CD4-positive, alpha-beta memory T cell (primary cell): ENCODE measurements at places on chromosomes 13 and 19. TPM values are rescaled to one million over a fixed set of nuclear protein-coding genes. Genes with fewer than 3 reads are reported as not detected.

GRCh38 chr19:5828661-5829566, 10.6 kb downstream of the FUT6 start:
- H3K4me3 ChIP-seq, result peak overlapping the region; percentile 68
- no peaks in the 10 kb centered on the region for H3K36me3 ChIP-seq
- peak overlapping the region; percentile 49 for H3K27ac ChIP-seq
- no peak for DNase-seq
- H3K4me1 ChIP-seq, result peaks cover 22% of the 10 kb centered on the region

GRCh38 chr19:5321851-5322681, 18.5 kb downstream of the PTPRS start:
- DNase-seq, result no peak
- no peak overlapping the region for H3K27ac ChIP-seq
- no peak overlapping the region for H3K4me3 ChIP-seq
- peaks cover 10% of the 10 kb centered on the region for H3K27me3 ChIP-seq
- H3K36me3 ChIP-seq, result no peaks in the 10 kb centered on the region
- H3K4me1 ChIP-seq, result no peaks in the 10 kb centered on the region

The FAM216B gene
- not detected for total RNA-seq

The ZNF132 gene
- total RNA-seq, result 11.7 TPM

DNA sequence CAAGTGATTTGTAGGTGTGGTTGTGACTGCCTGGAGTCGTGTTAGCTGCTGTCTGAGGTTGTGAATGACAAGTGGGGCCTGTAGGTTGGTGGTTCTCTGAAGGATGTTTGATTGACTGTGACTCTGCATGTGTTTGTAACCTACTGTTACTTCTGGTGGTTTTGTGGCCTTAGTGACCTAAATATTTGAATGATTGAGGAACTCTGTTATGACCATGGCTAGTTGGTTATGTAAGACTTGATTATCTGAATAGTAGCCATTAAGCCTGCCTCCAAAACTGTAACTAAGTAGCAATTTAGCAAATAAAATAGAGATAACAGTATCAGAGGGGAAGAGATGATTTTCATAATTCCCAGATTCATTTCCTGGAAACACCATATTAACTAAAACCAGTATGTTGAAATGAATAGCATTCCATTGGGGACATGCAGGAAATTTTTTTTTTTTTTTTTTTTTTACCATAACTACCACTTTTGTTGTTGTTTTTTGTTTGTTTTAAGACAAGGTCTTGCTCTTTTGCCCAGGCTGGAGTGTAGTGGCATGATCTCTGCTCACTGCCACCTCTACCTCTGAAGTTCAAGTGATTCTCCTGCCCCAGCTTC, 865 bp downstream of the ZNF382 start:
- peak overlapping the region; percentile 32 for H3K4me3 ChIP-seq
- no peaks in the 10 kb centered on the region for H3K27me3 ChIP-seq
- peak overlapping the region; percentile 91 for H3K27ac ChIP-seq
- H3K4me1 ChIP-seq, result peaks cover 16% of the 10 kb centered on the region
- no peaks in the 10 kb centered on the region for H3K36me3 ChIP-seq
- no peak for DNase-seq

GRCh38 chr19:54485851-54486250, 12.8 kb upstream of the CDC42EP5 start:
- no peaks in the 10 kb centered on the region for H3K4me1 ChIP-seq
- H3K4me3 ChIP-seq, result no peak overlapping the region
- DNase-seq, result no peak
- H3K27ac ChIP-seq, result no peak overlapping the region

- H3K36me3 ChIP-seq, result no peaks in the 10 kb centered on the region
- DNase-seq, result no peak
- H3K4me1 ChIP-seq, result no peaks in the 10 kb centered on the region
- no peak overlapping the region for H3K4me3 ChIP-seq
These were observed 34.6 kb upstream of the SOX1 start for GRCh38 chr13:112032186-112032993.

GRCh38 chr13:96273196-96273595, 183.3 kb downstream of the HS6ST3 start:
- H3K4me1 ChIP-seq, result no peaks in the 10 kb centered on the region
- no peak overlapping the region for H3K27ac ChIP-seq
- H3K27me3 ChIP-seq, result no peaks in the 10 kb centered on the region
- DNase-seq, result no peak
- H3K36me3 ChIP-seq, result no peaks in the 10 kb centered on the region

The ZNF677 gene
- 24.2 TPM for total RNA-seq

The SLC35E1 gene
- 38.8 TPM for total RNA-seq

- DNase-seq, result no peak
- H3K27ac ChIP-seq, result no peak overlapping the region
- H3K36me3 ChIP-seq, result no peaks in the 10 kb centered on the region
- no peak overlapping the region for H3K4me3 ChIP-seq
These were observed 2.5 kb downstream of the PALM start for GRCh38 chr19:711254-711653.

- no peak overlapping the region for H3K27ac ChIP-seq
- no peaks in the 10 kb centered on the region for H3K36me3 ChIP-seq
- peaks cover 10% of the 10 kb centered on the region for H3K4me1 ChIP-seq
- no peak for DNase-seq
- no peak overlapping the region for H3K4me3 ChIP-seq
These were observed 68.3 kb upstream of the SERP2 start for GRCh38 chr13:44305286-44305685.

- H3K36me3 ChIP-seq, result no peaks in the 10 kb centered on the region
- H3K27me3 ChIP-seq, result no peaks in the 10 kb centered on the region
- peaks cover 4% of the 10 kb centered on the region for H3K4me1 ChIP-seq
- DNase-seq, result no peak
These were observed 227.4 kb downstream of the DLEU7 start for GRCh38 chr13:50616101-50616500.

DNA sequence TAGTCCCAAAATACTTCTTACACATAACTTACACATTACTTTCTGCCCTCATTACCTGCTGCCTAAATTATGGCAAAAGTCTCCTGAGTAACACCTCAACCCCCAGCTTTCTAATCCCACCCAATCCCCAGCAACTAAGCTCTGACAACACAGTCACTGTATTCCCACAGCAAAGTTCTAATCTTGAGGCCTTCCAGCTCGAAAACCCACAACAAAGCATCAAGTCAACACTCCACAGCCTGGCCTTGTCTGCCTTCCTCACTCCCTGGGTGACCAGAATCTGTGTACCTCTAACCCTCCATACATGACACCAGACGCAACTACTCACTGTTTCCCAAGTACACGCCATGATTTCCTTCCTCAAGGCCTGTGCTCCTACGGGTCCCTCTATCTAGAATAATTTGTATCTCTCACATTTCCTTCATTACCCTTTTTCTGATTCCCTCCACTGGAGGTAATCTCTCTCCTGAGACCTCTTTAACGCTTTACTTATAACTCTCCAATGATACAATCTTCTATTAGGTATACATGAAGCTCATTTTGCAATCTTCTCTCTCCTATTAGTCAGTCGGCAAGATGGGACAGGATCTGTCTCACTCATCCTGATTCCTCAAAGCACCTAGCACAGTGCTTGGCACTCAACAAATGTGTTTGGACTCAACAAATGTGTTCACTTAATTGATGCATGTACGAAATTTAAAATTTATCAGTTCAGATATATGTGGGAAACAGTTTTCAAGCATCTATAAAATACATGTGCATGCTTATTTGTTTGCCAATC, 87.6 kb upstream of the DOCK9 start:
- no peaks in the 10 kb centered on the region for H3K27me3 ChIP-seq
- H3K36me3 ChIP-seq, result no peaks in the 10 kb centered on the region
- no peak overlapping the region for H3K27ac ChIP-seq
- H3K4me1 ChIP-seq, result peaks cover 65% of the 10 kb centered on the region

DNA sequence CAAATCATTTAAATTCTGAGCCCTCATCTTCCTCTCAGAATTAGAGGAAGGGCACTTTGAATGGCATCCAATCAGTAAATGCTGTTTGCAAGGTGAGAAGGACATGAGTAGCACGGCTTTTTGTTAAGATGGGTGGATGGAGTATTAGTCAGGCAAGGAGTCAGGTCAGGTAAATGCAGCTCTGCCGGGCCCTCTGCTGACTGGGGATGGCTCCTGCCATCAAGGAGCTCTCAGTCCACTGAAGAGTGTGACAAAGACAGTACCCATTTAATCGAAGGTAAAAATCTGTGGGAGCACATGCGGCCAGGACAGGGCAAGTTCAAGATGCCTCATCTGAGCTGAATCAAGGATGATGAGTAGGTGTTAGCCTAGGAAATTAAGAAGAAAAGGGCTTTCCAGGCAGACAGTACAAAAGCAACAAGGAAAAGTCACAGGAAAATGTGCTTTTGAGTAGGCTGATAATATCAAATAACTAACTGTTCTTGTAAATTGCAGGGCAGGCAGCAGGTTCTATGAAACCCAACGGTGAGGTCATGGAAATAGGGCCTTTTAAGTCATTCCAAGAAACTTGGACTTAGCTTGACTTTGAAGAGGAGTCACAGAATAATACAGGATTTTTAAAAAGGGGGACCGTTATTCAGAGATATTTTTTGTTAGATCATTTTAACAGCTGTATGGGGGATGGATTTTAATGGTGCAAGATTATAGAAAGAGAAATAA, 670.5 kb upstream of the ARGLU1 start:
- H3K36me3 ChIP-seq, result no peaks in the 10 kb centered on the region
- no peaks in the 10 kb centered on the region for H3K4me1 ChIP-seq
- no peaks in the 10 kb centered on the region for H3K27me3 ChIP-seq
- no peak for DNase-seq
- H3K27ac ChIP-seq, result no peak overlapping the region

DNA sequence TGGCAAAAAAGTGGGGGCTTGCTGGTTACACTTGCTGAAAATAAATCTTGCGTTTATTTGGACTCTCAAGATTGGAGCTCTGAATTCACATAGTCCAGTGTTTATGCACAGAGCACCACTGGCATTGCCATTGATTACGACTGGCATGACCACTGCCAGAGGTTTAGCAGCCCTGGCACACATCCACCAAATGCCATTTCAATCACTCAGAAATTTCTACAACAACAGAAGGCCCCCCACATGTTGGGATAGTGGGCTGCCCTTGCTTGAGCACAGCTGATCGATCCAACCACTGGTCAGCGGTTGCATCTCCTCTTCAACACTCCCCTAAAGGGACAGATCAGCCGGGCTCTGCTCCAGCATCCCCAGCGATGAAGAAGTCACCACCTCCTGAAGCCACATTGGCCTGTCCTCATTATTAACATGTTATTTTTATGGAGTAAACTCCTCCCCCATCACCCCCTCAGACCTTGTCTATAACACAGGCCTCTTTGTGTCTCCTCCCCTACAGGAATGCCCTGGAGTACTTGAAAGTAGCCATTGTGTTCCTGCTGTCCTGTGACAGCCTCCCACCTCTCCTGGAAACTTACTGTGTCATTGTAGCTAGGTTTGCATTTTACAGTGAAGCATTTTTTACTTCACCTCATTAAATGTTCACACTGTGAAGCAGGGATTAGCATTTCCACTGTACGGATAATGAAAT, 51.3 kb downstream of the CDADC1 start:
- H3K27me3 ChIP-seq, result no peaks in the 10 kb centered on the region
- no peak for DNase-seq
- H3K27ac ChIP-seq, result no peak overlapping the region
- no peak overlapping the region for H3K4me3 ChIP-seq
- H3K4me1 ChIP-seq, result peaks cover 5% of the 10 kb centered on the region

GRCh38 chr13:110376120-110376519, 69.0 kb downstream of the COL4A2 start:
- H3K4me3 ChIP-seq, result no peak overlapping the region
- no peak for DNase-seq
- peaks cover 4% of the 10 kb centered on the region for H3K27me3 ChIP-seq
- H3K36me3 ChIP-seq, result no peaks in the 10 kb centered on the region

The SLC10A2 gene
- not detected for total RNA-seq

The RAB3A gene
- 4.8 TPM for total RNA-seq

DNA sequence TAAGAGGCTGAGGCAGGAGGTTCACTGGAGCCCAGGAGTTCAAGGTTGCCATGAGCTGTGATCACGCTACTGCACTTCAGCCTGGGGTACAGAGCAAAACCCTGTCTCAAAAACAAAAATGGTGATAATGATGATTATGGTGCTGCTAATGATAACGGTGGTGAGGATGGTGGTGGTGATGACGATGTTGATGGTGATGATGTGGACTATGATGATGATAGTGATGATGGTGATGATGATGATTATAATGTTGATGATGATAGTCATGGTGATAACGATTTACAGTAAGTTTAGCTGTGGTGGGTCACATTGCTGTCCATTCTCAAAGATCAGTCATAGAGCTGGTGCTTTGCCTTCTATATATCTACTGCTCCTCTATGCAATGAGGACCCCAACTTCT, 1340.6 kb downstream of the UQCRFS1 start:
- no peaks in the 10 kb centered on the region for H3K27me3 ChIP-seq
- H3K4me3 ChIP-seq, result no peak overlapping the region
- no peak for DNase-seq
- H3K4me1 ChIP-seq, result no peaks in the 10 kb centered on the region
- no peaks in the 10 kb centered on the region for H3K36me3 ChIP-seq
- no peak overlapping the region for H3K27ac ChIP-seq

The IRGC gene
- not detected for total RNA-seq

- no peak overlapping the region for H3K27ac ChIP-seq
- no peaks in the 10 kb centered on the region for H3K36me3 ChIP-seq
- no peak for DNase-seq
- peaks cover 8% of the 10 kb centered on the region for H3K4me1 ChIP-seq
These were observed 155.7 kb upstream of the SLITRK1 start for GRCh38 chr13:84038001-84038400.

- no peak overlapping the region for H3K27ac ChIP-seq
- no peaks in the 10 kb centered on the region for H3K36me3 ChIP-seq
- no peak for DNase-seq
- H3K4me3 ChIP-seq, result no peak overlapping the region
These were observed 503 bp upstream of the SLC7A9 start for GRCh38 chr19:32869966-32870573.

The SERPINE3 gene
- not detected for total RNA-seq

The LRP3 gene
- not detected for total RNA-seq

The KLK3 gene
- total RNA-seq, result not detected

DNA sequence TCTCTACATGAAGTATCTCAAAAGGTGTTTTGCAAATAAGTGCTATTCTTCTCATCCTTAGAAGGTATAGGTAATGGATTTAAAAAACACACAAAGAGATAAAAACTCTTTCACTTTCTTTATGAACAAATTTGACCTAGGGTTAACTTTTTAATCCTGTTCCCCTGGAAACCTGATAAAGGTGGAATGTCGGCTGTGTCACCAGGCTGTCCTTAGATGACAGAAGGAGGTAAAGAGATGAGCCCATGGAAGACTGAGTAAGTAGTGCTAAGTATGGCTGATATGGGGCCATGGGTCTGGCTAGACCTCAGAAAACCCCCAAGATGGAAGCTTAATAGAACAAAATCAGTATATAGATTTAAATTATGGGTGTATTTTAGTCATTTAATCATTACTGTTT, 153.8 kb upstream of the LSM14A start:
- no peak for DNase-seq
- no peaks in the 10 kb centered on the region for H3K27me3 ChIP-seq
- H3K27ac ChIP-seq, result no peak overlapping the region
- no peaks in the 10 kb centered on the region for H3K36me3 ChIP-seq
- H3K4me1 ChIP-seq, result no peaks in the 10 kb centered on the region
- no peak overlapping the region for H3K4me3 ChIP-seq

GRCh38 chr19:10643172-10643967, 10.8 kb upstream of the ILF3 start:
- peaks cover 5% of the 10 kb centered on the region for H3K4me1 ChIP-seq
- no peak overlapping the region for H3K27ac ChIP-seq
- no peak overlapping the region for H3K4me3 ChIP-seq
